ENCODE measurements at places on chromosomes 12 and 14.

DNA sequence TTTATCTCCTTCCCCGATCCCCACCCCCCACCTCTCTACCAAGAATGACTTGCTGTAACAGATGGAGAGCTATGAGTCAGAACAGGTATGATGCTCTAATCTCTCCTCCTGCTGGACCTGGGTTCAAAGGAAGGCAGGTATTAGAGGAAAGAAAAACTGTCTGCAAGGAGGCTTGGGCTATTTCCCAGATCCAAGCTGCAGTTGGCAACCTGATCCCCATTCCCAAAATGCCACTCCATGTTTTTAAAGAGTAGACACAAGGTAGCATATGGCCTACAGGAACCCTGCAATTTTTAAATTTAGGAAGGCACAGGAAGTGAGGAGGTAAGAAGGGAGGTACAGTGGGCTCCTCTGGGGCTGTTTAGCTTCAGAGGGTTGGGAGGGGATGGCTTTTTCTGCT is 33.0 kb downstream of the SRRM4 start:
- no peak for DNase-seq

DNA sequence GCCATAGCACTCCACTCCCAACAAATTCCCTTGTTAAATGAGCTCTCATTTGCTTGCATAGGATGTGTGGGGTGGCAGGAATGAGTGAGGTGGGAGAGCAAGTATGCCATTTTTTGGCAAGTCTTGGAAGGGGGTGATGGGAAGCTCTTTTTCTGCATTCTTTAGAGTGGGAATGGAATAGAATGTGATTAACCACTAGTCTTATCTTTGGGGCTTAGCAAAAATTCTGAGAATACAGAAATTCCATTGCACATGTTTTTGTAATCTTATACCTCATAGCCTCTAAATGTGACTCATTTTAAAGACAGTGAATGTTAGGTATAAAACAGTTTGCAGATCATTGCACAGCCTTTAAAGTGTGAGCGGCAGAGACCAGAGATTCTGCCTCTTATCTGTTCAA is 28.4 kb upstream of the NEDD1 start:
- DNase-seq: peak; percentile 89

DNA sequence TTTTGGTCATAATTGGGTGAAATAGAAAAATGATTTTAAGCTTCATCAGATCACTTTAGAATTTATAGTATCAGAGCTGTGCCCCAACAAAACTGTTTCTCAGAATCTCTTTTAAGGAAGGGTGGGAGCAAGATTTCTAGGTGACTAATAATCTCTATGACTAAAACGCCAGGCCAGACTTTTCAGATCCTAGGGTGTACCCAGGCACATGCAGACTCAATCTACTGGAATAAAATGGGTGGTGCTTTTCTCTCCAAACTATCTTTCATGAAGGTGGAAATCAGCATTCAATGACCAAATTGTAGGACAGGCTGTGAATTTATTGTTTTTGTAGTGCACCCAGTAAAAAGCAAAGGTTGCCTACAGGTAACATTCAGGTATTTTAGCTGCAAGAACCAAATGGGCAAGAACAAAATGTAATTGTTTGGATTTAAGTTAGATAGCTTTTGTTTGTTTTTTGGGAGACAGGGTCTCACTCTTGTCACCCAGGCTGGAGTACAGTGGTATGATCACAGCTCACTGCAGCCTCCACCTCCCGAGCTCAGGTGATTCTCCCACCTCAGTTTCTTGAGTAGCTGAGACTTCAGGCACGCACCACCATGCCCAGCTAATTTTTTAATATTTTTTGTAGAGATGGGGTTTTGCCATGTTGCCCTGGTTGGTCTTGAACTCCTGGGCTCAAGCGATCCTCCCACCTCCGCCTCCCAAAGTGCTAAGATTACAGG is 49.5 kb downstream of the PPP2R5C start:
- DNase-seq: peak; percentile 32

DNA sequence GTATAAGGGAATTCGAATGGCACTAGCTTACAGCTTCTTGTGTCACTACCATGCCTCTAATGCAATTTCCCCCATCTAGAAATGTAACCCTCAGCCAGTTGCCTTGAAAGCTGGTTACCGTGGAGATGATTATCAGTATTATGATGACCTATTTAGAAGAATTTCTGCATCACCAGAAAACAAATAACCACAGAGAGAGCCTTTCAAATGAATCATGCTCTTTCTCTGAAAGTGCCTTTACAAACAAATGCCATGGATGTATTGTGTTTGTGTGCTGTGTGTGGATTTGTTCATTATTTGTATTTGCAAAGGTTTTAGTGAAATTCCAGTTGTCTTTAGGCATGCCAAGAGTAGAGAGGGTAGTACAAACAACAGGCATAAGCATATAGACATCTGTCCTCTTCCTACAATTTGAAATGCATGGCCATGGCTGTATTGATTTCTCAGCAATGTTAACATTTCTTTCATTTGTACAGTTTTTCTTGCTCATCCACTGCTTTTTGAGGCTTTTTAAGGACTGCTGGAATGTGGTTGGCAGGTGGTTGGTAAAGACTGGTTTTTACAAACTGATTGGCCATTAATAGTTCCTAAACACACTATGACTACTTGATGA is 266.5 kb downstream of the PAWR start:
- DNase-seq: peak; percentile 95

- DNase-seq: no peak
Measured at GRCh38 chr14:91835197-91835919, 32.0 kb downstream of the TC2N start.

- DNase-seq: peak; percentile 34
Measured at GRCh38 chr14:68665792-68666204, 127.1 kb downstream of the ZFP36L1 start.

DNA sequence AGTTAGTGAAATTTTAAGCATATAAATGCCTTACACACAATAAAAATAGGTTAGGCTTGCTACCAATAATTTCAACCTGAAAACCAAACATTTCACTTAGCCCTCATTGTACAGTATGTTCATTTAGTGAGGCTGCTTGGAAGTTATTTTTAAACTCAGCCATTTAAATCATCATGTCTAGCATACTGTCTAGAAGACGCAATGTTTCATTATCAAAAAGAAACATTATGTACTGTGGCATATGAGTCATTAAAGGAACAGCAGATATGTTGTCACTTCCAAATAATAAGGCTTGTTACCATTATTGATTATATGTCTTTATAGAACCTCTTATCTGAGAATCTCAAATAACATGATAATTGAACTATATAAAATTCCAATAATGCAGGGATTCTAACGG is 304.7 kb downstream of the RMST start:
- DNase-seq: no peak

- DNase-seq: no peak
Measured at GRCh38 chr14:72743626-72744025, 150.3 kb downstream of the DPF3 start.
